ENCODE measurements at places on chromosomes 12 and 14.
A peak's percentile ranks its signal among the peaks of the same experiment; 100 is the strongest.

GRCh38 chr14:76456200-76456599 is 80.3 kb downstream of the ESRRB start:
- DNase-seq: no peak

DNA sequence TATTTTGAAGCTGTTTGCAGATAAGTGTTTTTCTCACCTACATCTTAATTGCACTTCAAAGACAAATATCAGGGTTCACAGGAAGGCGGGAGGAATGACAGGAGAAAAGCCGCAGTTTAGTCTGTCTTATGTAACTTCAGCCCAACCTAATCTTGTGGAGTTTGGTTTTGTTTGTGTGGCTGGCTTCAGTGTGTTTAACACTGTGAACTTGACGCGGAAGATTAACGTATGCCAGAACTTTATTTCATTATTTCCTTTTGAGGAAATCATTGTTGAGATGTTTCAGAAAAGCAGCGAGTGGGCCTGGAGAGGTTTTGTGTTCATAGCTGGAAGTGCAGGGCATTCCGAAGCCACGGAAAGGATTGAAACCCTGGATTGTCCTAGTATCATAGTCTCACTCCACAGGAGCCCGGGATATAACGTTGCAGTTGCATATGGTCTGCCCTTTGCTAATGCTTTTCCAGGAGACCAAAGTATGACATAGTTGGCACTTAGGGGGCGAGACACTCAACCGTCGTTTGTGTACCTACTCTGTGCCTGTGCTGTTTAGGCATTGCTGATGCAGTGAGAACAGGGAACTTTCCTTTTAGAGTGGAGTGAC is 2.0 kb downstream of the PELI2 start:
- DNase-seq: peak; percentile 68

- no peak for DNase-seq
Measured at GRCh38 chr12:86914721-86915120, 658.5 kb upstream of the MGAT4C start.

DNA sequence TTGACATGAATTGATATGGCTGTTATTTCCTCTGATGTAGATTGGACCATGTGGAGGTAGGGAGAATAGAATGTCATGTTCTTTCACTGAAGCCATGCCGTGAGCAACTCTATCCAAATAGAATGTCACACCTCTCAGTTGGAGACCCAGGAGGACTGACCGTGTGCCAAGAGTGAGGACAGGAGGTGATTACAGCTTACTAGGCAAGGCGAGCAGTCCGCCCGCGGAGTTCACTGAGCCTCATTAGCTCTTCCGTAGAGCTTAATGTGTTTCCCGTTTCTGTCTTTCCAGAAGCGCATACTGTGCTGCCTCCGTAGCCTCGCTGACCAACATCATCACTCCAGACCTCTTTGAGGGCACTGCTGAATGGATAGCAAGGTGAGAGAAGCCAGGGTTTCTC is 45.6 kb downstream of the FNTB start:
- no peak for DNase-seq

DNA sequence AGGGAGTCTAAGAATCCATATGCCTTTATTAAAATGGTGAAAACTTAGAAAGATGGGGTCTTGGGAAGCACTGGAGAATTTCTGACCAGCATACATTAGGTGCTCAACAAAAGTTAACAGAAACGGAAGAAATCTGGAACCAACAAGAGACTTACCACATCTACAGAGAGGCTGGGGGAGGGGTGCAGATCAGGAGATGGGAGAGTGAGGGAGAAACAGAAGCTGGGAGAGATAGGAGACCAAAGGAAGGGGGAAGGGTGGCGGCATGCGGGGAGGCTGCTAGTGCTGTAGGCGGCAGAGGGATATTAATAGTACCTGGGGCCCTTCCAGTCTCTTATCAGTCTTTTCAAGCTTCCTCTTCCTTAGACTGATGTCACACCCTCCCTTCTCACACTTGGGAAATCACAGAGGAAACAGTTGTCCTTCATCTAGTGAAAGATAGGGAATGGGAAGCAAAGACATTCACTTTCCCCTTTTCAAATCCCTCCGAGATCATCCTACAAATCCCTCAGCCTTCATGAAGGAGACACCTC is 18.1 kb downstream of the ZBTB39 start:
- DNase-seq: no peak

DNA sequence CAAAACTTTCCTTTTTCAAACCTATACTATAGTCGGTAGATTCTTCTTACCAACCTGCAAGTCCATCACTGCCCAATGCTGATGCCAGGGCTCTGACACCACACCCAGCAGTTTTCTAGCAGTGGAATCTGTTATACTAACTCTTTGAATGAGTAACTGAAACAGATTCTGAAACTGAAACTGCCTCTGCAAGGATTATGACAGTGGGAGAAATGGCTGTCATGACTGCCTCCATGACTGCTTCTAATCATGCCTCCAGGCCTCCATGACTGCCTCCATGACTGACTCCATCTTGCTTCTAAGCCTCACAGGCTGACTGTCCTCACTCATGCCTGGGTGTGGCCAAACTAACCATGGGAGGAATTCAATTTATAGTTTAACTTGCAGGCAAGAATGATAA is 29.4 kb upstream of the OXA1L start:
- no peak for DNase-seq

- DNase-seq: no peak
Measured at GRCh38 chr14:96243785-96244184, 12.2 kb upstream of the BDKRB1 start.

DNA sequence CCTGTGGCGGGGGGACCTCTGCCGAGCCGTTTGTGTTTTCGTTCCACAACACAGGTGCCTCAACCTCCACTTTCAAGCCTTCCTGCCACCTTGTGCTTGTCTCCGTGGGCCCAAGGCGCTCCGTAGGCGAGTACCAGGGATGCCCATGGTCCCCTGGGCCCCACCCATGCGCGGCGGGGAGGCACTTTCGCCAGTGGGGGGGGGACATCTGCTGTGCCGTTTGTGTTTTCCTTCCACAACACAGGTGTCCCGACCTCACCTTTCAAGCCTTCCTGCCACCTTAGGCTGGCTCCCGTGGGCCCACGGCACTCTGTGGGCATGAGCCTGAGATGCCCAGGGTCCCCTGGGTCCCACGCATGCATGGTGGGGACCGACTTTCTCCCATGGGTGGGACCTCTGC is 335.9 kb downstream of the ALG10 start:
- DNase-seq: no peak

DNA sequence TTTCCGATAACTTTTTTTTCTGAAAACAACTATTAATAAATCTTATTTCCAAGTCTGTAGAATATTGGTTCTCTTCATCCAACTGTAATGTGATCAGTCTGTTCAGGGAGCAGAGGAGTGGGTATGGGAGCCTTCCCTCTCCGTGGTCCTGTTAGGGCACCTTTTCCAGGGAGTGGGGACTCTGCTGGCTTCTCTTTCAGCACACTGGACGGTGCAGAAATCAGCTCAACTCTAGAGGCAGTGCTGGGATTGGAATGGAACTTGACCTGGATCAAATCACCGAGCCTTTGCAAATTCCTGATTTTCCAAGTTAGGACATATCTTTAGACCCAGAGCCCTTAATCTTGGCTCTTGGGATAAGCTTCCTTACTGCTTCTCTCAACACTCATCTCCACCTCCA is 630.4 kb downstream of the DIO2 start:
- DNase-seq: no peak

DNA sequence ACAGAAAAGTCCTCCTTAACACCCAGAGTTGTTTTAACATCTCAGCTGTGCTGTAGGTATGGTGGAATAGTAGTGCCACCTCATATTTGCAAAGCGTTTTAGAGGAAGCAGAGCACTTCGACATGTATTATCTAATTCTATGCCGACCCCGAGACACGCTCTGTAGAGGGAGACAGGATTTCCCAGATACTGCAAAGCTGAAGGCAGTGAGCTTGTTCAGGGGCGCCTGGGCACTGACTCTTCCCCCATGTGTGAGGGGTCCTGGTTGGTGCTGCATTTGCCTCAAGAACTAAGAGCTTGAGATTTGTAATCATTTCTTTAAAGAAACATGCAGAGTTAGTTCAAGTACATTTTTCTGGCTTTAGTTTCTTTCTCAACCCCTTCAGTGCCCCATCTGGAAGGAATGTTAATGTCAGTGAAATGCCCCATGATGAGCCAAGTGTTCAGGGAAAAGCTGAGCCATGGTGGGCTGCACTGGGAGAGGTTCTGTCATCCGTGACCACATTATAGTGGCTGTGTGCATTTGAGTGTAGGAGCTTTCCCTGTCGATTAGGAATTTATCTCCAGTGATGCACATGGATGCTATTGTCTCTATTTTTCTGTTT is 66.3 kb downstream of the MBIP start:
- DNase-seq: no peak

- no peak for DNase-seq
Measured at GRCh38 chr14:52000019-52000582, 10.8 kb downstream of the RTRAF start.

- DNase-seq: no peak
Measured at GRCh38 chr12:66965621-66966020, 286.7 kb upstream of the GRIP1 start.

DNA sequence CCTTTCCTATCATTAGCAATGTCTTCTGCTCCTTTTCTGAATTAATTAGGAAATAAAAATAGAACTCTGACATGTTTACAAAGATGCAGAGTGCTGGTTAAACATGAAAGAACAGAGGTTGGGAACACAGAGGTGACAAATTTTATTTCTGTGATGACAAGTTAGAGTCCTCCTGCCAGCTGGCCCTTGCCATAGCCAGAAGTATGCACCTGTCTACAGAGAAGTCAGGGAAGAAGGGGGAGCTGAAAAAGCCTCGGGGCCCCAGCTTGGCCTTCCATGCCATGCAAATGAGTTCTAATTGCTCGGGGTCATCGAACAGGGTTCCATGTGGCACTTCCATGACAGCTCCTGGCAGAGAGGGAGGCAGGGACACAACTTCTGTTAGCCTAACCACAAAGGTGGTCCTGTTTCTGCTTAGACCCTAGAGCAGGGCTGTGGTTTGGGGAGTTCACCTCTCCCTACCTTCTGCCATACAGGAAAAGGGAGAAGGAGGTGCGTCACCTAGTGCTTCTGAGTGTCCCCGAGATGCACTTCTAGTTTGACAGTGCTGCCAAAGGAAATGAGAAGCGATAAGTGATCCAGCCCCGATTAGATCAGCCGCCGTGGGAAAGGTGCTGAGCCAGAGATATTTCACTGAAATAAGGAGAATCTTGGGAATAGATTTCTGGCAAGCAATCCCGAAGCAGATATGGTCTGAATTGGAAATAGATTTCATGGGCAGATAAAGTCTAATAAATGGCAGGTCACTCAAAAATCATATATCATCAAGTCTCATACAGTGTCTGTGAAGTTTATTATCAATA is 155.8 kb upstream of the FOXN3 start:
- DNase-seq: no peak

DNA sequence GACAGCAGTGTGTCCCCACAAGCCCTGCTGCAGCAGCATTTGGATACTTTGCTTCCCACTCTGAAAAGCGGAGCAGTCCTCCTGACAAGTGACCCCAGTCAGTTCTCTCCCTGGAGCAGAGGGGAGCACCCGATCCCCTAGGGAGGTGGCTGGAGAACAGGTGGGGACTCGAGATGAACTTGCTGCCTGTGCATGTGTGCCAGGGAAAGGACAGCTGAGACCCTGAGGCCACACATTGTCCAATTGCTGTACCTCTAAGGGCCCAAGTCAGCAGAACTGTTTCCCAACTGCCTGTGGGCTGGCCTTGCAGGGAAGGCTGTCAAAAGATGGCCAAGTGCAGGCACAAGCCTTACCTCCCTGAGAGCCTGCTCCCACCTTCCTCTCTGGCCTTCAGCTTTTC is 55.1 kb downstream of the IFT43 start:
- no peak for DNase-seq

- DNase-seq: no peak
Measured at GRCh38 chr12:90055071-90055470, 346.4 kb upstream of the ATP2B1 start.

DNA sequence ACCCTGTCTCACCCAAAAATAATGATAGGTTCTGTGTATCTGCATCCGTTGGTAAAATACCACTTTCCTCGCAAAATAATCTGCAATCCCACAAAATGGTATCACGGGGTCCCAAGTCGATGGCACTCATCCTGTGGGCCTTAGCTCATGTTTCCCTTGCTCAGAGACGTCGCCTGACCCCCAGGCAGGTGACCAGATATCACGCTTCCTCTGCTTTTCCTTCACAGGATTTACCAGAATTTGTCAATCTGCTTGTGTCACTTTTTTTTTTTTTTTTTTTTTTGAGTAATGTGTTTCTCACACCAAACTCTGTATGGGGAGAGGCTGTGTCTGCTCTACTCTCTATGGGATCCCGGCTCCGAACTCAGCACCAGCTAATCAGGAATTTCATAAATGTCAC is 162.7 kb downstream of the PRKCH start:
- no peak for DNase-seq

DNA sequence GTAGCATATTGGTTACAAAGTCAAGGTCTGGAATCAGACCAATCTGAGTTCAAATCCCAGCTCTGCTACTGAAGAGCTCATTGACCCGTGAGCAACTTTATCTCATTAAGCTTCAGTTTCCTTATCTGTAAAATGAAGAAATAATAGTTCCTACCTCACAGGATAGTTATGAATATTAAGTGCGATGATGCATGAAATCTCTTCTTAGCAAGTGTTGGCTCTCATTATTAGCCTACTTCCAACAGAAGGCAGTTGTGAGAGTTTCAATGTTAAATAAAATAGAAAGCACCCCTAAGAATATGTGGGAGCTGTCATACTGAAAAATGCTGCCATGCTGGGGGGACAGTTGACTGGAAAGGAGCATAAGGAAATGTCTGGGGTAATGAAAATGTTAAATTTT is 39.0 kb upstream of the ITPR2 start:
- DNase-seq: no peak

GRCh38 chr12:71135812-71136176 is 22.0 kb downstream of the TSPAN8 start:
- DNase-seq: no peak

GRCh38 chr14:60064491-60065072 is 27.1 kb upstream of the PCNX4 start:
- peak; percentile 21 for DNase-seq

- DNase-seq: no peak
Measured at GRCh38 chr12:6866920-6867412, 365 bp upstream of the TPI1 start.

- no peak for DNase-seq
Measured at GRCh38 chr14:70442750-70443149, 9.2 kb upstream of the ADAM21 start.

- DNase-seq: no peak
Measured at GRCh38 chr12:114729731-114730130, 45.8 kb upstream of the TBX3 start.

DNA sequence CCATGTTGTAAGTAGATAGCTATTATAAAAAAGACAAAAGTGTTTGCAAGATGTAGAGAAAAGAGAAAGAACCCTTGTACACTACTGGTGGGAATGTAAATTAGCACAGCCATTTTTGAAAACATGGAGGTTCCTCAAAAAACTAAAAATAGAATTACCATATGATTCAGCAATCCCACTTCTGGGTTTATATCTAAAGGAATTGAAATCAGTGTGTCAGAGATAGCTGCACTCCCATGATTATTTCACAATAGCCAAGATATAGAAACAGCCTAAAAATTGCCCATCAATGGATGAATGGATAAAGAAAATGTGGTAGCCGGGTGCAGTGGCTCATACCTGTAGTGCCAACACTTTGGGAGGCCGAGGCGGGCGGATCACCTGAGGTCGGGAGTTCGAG is 9.2 kb downstream of the PSMC6 start:
- no peak for DNase-seq
